ENCODE measurements at places on chromosomes 6 and 20. TPM values are rescaled to one million over a fixed set of nuclear protein-coding genes. Genes with fewer than 3 reads are reported as not detected.

DNA sequence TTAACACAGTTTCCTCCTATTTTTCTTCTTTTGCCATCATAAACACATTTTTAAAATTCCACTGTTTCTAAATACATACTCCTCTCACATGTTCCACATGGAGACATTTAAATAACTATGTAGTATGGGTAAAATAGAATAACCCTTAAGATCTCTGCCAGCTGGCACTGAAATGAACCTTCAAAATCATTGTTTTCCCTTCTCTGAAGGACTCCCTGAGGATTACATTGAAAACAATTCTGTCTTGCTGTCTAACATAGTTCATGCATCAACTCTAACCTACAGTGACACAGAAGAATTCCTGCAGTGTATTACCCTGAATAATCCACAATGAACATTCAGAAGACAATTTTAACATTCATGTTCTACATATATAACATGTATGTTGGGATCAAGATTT, 1361.8 kb upstream of the CITED2 start:
- ATAC-seq, result no peak

GRCh38 chr6:1991332-1991878, 254.0 kb downstream of the GMDS start:
- no peak for ATAC-seq

DNA sequence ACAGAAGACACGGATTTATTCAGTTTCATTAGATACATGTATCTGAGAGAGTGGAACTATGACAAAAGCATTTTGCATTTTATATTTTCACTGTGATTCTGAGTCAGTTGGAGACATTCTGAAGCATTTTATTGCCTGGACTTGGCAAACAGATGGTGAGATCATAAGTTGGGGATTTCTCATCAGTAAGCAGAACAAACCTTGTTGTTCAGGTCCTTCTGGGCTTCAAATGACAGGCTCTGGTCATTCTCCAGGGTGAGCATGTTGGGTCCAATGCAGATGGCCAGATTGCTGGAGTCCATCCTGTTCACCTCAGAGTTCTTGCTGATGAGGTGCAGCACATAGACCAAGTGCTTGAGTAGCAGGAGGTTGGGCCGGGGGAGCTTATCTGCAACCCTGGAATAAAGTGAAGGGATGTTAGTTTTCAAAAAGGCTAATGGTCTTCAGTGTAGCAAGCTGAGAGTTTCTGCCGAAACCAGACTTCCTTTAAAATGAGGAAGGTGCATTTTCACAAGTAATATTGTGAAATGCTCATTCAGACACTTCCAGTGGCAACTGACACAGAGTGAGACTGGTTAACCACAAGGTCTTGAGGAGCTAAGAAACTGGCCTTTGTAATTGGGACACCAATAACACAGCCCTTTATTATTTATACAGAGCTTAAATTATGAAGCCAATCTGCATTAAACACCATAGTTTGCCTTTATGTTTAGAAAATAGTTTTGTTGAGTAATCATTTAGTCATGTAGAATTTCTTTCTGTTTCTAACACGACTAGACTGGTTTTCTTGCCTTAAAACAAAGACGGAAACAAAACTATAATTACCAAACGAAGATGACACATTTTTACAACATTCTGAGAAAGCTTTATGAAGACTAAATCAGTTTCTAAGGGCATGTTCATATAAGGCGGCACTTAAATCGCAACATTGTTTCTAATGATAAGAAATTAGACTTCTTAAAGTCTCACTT, 5.6 kb downstream of the TAGAP start:
- peak; percentile 52 for ATAC-seq

The PARD6B gene
- 2.6 TPM for total RNA-seq

The RAB32 gene
- 29.0 TPM for total RNA-seq

The TSPO2 gene
- total RNA-seq, result not detected

The TGM3 gene
- 1.1 TPM for total RNA-seq
